ENCODE measurements at places on chromosomes 1 and 21.

- DNase-seq, result no peak
These were observed 2.2 kb downstream of the TENT5B start for GRCh38 chr1:27010226-27010994.

- no peak for DNase-seq
These were observed 25.0 kb upstream of the PHTF1 start for GRCh38 chr1:113784104-113784779.

DNA sequence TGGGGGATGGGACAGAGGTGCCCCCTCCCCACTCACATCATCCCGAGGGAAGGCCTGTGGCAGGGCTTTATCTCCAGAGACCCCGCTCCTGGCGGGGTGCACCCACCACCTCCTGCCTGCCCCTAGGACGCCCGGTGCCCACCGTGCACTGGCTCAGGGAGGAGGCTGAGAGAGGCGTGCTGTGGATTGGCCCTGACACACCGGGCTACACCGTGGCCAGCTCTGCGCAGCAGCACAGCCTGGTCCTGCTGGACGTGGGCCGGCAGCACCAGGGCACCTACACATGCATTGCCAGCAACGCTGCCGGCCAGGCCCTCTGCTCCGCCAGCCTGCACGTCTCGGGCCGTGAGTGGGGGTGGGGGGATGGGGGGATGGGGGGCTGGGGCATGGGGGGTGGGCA is 71.7 kb downstream of the TRIM11 start:
- no peak for DNase-seq

DNA sequence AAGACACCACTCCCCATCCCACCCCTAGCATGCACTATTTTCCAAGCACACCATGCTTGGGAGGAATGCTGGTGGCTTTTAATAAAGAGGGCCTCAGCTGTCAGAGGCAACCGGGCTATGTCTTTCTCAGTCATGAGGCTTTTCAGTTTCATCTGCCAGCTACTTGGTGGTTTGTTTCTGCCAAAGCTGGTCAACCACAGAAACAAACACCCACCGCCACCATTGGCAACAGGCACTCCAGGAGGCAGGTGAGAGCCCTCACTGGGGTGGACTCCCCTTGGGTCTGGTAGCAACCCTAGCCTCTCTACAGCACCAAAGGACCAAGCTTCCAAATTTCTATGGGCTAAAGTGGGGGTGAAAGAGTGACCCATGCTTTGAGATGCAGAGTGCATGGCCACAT is 54.3 kb upstream of the CD1D start:
- DNase-seq, result no peak

DNA sequence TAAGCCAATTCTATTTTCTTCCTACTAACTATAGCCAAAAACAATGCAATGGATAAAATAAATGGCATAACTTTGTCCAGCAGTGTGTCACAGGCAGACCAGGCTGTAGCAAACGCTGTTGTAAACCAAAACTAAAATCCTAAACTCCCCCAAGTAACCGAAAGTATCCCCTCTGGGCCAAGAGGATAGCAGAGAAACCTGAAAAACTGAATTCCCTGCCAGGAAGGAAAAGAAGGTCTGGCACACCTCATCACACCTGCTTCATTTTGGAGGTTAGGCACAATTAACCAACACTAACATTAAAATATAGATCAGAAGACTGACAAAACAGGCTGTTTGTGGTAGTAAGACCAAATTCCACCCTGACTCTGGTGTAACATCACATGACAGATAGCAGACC is 356.8 kb upstream of the C1orf87 start:
- DNase-seq, result no peak

DNA sequence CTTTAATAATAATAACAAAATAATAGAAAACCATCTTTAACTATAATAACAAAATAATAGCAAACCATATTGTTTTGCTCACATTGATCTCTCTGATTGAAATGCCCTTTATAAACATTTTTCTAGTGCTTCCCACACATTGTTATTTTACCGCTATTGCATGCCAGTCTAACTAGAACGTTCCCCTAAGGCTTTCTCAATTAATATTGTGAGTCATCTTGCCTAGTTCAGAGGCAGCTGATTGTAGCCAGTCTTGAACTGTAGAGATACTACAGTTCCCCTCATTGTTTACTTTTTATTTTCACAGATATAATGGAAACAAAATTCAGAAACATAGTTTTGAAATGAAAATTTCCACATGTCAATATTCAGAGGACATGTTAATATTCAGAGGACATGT is 192.3 kb upstream of the ADGRL4 start:
- DNase-seq, result no peak

- no peak for DNase-seq
These were observed 31.4 kb downstream of the VASH2 start for GRCh38 chr1:212981571-212982328.

DNA sequence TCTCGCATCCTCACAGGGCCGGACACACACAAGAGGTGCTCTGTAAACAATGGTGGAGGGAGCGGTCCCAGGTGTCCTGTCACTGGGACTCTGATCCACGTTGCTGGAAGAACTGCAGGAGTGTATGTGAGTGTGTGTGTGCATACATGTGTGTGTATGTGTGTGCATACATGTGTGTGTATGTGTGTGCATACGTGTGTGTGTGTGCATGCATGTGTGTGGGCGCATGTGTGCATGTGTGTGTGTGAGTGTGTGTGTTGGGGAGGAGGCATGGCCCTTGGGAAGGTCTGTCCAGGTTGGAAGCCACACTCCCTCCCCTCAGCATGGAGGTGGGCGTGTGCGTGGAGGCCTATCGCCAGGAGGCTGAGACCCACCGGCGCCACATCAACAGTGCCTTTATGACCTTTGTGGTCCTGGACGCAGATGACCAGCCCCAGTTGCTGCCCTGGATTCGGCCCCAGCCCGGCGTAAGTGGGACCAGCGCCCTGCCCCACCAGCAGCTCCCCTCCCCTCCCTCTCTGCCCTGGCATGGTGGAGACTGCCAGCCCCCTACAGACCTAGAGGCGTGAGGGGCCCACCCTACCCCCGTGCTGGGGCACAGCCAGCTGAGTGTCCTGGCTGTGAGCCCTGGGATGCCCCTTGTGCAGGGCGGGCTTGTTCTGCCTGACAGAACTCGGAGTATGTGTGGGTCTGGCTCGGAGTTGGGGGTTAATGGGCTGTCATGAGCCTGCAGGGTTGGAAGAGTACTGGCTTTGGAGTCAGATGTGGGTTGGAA is 22.2 kb downstream of the FAM151A start:
- no peak for DNase-seq

DNA sequence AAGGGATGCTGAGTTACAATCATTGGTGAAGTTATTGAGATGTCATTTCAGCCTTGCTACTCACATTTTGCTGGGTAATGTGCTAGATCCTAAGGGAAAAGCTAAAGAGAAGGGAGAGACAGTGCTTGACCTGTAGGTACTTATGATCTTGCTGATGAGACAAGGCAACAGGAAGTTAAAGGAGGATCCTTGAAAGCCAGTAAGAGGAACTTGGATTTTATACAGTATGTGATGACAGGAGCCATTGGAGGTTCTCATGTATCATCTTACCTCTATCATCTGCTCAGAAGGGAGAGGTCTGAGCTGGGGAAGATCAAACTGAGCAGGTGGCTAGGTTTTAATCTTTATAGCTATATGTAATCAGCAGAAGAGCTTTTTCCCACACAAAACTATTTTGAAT is 6.3 kb downstream of the APOBEC4 start:
- DNase-seq, result no peak

DNA sequence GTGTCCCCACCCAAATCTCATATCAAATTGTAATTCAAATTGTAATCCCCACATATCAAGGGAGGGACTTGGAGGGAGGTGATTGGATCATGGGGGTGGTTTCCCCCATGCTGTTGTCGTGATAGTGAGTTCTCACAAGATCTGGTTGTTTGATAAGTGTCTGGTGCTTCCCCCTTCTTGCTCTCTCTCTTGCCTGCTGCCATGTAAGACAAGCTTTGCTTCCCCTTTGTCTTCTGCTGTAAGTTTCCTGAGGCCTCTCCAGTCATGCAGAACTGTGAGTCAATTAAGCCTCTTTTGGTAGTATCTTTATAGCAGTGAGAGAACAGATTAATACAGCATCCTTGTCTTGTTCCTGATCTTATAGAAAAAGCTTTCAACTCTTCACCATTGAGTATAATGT is 6.5 kb upstream of the LRRC39 start:
- DNase-seq, result no peak

DNA sequence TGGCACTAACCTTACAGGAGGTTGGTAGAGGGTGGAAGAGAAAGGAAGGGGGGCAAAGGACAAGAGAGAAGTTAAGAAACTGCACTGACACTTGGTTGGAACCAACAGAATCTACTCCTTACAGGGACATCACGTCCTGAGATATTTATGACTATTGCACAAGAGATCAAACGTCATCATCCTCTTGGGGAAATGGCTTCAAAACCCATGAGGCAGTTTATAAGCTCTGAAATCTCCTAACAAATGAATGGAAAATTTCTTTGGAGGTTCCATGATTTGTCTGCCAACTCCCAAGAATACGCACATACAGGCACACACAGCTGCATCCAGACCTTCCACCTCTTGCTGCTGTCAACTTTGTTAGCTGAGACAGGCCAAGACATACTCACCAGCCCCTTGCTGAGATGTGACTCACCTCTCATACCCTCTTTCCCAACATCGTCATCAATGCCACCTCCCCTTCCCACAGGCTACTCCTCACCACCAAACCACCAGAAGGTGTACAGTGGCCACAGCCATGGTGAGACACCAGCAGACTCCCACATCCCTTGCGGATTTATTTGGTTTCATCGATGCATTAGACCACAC is 135.5 kb downstream of the SETD4 start:
- no peak for DNase-seq

GRCh38 chr1:47645151-47645550 is 207.3 kb downstream of the FOXD2 start:
- DNase-seq, result no peak

- DNase-seq, result no peak
These were observed 92.8 kb downstream of the CD247 start for GRCh38 chr1:167425482-167425881.

DNA sequence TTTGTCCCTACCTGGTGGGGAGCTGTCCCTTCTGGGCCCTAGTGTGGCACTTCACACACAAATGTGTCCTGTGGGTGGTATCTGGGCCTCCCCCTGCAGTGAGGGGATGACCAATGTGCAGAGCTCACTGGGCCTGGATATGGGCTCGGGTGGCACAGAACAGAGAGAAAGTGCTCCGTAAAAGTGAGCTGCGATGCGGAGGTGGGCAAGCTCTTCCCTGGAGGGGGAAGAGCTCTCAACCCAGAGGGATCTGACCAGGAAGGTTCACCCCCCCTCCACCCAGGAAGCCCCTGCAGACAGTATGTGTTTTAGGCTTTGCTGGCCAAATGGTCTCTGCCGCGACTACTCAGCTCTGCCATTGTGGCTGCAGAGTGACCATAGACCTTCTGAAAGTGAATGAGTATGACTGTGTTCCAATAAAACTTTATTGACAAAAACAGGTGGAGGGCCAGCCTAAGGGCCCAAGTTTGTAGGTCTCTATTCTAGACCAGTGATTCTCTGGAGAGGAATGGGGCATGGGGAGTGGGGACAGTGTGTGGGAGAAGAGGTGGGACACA is 8.6 kb upstream of the ITGB2 start:
- DNase-seq, result no peak

DNA sequence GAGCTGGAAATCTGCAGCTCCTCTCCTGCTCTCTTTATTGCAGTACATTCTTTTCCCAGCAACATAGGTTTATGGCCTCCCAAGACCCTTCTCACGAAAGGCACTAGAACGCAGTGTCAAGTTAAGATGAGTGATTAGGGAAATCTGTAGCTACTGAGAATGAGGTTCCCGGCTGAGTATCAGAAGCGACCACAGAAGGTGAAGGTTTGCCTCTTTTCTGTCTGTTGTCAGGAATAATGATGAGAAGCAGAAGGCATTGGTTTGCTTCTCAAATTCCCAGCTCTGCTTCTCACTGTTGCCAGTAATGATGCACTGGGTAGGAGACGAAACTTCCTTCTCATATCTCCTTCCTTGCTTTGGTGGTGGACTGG is 128.4 kb downstream of the NTMT2 start:
- DNase-seq, result no peak

- no peak for DNase-seq
These were observed 7.2 kb downstream of the PTP4A2 start for GRCh38 chr1:31930836-31931592.

GRCh38 chr1:43870306-43870705 is 63.3 kb upstream of the ARTN start:
- no peak for DNase-seq

DNA sequence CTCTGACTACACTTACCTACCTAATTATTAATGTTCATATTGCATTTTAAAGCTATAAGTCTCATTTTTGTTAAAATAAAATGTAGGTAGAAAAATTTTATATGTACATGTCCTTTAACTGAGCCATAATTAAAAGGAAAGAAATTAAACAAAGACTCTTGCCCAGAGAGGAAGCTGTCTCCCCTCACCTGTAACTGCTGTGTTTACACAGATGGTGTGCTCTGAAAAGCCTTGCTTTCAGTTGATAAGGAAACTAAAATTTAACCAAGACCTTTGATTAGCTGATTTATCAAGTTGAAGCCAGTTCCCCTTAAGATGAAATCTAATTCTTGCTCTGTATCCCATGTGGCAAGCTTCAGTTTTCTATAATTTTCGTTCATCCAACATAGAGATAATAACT is 213.5 kb downstream of the LYPLAL1 start:
- no peak for DNase-seq

GRCh38 chr1:83882906-83883305 is 116.0 kb downstream of the TTLL7 start:
- DNase-seq, result no peak

DNA sequence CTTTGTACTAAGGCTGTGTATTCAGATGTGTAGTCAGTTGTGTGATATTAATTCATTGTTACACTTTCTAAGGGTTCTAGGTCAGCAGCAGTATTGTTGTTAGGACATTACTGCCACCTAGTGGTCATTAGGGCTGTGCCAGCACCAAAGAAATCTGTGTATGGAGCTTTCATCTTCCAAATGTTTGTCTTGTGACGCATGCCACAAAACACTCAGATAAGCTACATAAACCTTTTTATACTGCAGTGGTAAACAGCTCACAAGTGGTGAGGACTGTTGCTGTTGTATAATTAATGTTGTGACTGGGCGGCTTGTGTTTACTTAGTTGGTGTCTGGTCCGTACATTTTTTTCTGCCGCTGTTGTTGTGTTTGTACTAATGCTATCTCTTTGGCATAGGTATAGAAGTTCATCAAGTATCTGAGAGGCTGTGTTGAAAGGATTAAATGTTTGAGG is 51.7 kb downstream of the S1PR1 start:
- DNase-seq, result peak; percentile 76

- no peak for DNase-seq
These were observed 50.1 kb upstream of the RGS18 start for GRCh38 chr1:192108161-192108560.

- DNase-seq, result no peak
These were observed 78.5 kb downstream of the SIPA1L2 start for GRCh38 chr1:232551386-232551785.

DNA sequence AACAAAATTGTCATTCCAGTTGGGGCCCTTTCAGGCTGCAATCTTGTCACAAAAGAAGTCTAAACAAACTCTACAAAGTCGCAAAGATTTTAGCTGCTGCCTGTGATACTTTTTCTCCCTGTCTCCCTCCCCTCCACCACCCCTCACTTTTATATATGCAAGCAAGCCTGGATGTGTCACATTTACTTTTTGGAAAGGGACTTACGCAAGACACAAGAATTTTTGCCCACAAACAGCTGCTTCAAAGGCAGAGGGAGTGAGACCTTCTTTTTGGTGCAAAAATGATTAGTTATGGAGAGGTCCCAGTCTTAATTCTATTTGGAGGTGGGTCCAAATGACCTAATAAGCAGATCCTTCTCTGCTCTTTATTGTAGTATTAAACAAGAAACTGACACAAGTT is 22.9 kb upstream of the RALGPS2 start:
- DNase-seq, result no peak

GRCh38 chr1:63320022-63320721 is 2.2 kb upstream of the FOXD3 start:
- no peak for DNase-seq

- no peak for DNase-seq
These were observed 33.2 kb upstream of the SAMD13 start for GRCh38 chr1:84268346-84268745.

All from midbrain (tissue), 1 donor.